ENCODE measurements at places on chromosomes 4 and X.

- no peak for DNase-seq
Observed at GRCh38 chr4:171715973-171716372, 97.2 kb upstream of the GALNTL6 start.

DNA sequence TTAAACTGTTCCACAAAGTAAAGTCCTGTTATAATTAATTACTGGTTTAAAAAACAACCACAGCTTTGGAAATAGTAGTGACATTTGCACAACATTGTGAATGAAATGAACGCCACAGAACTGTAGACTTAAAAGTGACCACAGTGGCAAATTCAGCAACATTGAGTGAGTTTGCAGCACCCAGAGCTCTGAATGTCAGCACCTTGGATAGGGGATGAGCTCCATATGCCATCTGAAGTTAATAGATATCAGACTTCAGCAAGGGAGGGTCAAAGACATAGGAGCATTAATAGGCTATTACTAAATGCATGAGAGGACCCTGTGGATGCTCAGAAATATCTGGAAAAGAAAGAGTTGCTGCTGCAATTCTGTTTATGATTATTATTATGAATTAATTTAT, 55.3 kb upstream of the KCNIP4 start:
- DNase-seq, result no peak

GRCh38 chr4:78601013-78601412, 49.4 kb downstream of the ANXA3 start:
- no peak for DNase-seq

- DNase-seq, result no peak
Observed at GRCh38 chr4:172143605-172144314, 330.6 kb downstream of the GALNTL6 start.

GRCh38 chr4:39346856-39347519, 19.2 kb downstream of the RFC1 start:
- no peak for DNase-seq

GRCh38 chr4:153346031-153346430, 1.5 kb downstream of the MND1 start:
- no peak for DNase-seq

GRCh38 chr4:153472122-153473037, 6.2 kb downstream of the TMEM131L start:
- DNase-seq, result no peak

DNA sequence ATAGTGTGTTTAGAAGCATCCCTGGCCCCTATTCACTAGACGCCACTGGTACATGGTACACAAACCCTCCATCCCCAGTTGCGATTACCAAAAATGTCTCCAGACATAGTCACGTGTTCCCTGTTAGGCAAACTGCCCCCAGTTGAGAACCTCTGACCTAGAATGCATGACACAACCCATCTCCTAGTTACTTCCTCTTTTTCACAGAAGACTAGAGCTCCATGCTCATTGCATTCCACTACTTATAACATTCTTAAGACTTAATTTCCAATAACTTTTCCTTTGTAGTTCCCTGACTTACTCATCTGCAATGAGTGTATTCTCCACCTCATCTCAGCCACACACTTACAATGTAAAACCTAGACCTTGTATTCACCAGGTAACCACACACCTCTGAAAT, 68.6 kb downstream of the PRSS12 start:
- DNase-seq, result no peak

DNA sequence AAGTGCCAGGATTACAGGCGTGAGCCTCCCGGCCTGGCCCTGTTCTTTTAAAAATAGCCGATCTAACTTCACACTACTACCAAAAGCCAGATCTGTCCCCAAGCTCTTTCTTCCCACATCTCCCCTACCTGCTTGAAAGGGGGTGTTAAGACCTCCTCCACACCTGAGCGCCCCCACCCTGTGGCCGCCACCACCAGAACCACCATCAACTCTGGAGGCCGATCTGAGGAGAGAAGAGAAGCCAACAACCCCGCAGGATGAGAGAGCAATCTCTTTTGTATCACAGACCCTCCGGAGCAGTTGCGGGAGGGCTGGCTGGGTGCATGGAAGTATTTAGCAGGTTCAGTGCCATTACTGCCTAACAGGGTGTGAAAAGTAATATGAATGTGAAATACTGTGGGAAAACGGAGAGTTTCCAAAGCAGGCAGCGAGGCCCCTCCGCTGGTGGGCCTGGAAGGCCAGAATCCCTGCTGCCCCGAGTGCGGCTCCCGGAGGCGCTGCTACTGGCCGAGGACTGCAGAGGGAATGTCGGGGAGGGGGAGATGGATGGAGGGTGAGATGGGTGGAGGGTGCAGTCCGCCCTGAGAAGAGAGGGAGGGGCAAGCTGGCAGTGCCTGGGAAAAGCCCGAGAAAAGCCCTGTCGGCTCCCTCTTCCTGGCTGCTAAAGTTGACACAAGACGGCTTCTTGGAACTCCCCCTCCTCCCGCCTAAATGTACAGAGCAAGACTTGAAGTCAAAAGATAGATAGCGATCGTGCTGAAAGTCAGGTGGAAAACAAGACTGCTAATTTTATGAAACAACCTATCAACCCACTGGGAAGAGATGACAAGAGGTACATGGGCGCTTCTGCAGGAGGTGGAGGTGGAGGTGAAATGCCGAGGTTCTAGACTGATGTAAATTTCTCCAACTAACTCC, 22.3 kb downstream of the HAND2 start:
- DNase-seq, result no peak

DNA sequence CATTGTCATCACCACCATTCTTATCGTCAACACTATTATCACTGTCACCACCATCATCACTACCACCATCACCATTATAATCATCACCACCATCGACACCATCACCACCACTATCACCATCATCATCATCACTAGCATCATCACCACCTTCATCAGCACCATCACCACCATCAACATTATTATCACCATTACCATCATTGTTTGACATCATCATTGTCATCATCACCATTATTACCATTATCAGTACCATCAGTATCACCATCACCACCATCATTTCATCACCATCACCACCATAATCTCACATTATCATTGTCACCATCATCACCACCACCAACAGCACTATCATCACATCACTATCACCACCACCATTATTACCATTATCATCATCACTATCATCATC, 47.5 kb upstream of the NKX1-1 start:
- DNase-seq, result no peak

DNA sequence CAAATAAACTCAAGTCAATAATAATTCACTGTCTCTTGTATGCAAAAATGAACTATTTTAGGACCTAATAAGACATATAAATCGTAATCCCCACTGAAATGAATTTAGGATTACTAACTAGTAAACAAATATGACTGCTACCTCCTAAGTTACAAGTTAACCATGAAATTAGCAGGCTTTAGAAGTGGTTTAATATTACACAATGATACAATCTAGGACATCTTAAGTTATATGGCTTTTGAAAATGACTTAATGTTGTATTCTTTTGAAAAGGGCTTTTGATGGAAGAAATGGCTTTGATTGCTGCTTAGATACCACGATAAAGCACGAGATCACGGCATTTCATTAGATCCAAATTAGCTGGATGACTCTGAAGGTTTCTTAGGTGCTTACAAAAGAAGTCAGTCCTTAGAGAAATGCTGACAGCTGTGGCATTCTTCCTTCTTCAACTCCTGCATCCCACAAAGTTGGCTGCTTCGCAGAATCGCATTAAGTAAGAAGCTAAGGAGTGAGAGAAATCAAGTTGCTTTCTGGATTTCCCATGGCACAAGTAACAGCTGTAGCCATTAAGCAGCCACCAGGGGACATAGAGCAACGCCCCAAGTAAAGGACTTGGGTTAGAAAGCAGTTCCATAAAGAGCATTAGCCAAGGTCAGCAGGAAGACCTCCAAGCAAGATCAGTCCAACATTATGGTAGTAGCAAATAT, 6.9 kb downstream of the SLC10A7 start:
- DNase-seq, result no peak

DNA sequence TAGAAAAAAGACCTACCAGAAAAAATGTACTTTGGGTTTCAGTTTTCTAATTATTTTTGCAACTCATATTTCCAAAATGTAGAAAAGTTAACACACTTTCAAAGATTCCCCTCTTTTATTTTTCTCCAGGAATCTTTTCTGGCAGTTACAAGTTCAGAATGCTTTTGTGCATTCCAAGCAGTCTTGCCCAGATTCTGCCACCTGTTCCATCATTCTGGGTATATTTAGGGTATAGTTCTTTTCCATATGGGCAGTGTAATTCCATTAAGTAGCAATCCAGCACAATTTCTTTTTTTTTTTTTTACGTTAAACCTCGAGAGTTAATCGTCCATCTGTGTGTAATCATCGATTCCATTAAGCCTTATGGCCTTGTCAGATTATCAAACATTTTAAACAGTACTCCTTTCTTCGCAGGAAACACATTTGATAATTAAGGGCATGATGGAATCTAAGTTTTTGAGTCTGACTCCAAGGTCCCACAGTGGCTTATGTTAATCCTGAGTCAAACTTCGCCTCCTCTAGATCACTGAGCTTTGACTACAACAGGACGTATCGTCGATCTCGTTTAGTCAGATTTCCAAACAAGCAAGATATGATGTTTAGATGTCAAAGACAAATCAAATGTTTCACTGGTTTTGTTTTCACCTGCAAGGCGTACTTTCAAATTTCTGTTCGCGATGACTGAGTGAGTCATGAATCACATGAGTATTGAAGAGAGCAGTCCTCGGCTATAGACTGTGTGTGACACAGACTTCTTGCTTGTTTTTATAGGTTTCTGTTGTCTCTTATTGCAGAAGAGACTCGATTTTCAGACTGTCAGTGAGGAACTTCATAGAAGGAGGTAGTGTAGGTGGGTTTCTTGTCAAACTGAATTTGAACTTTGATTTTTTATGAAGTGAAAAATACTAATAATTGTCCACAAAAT, 118.9 kb upstream of the GK2 start:
- no peak for DNase-seq

- no peak for DNase-seq
Observed at GRCh38 chr4:164945146-164945545, 32.3 kb downstream of the TRIM61 start.

GRCh38 chr4:42296196-42296595, 101.1 kb upstream of the SHISA3 start:
- no peak for DNase-seq

- no peak for DNase-seq
Observed at GRCh38 chr4:86608757-86609375, 14.8 kb downstream of the PTPN13 start.

DNA sequence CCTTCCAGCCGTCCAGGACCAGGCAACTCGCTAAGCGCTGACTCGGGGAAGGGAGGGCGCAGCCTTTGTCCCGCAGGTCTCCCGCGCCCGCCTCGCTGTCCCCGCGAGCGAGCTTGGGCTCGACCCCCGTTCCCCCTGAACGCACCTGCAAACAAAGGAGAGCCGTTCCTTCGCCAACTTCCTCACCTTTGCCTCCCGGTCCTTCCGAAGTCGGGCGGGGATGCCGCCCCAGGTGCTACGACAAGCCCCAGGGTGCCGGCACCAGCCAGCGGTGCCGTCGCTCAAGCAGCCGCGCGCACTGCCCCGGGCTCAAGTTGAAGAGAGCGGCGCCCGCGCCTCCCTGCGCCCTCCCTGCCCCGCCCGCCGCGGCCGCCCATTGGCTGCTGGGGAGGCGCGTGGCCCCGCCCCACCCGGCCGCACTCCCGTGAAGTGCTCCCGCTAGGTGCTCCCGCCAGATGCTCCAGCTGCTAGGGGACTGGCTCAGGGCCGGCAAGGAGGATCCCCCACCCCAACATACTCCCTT, 107.1 kb downstream of the NSUN7 start:
- DNase-seq, result peak; percentile 63

- no peak for DNase-seq
Observed at GRCh38 chrX:154352466-154352865, 22.0 kb downstream of the FLNA start.

GRCh38 chr4:45241976-45242375, 515.6 kb upstream of the GNPDA2 start:
- no peak for DNase-seq

GRCh38 chr4:38856046-38856445, 571 bp downstream of the TLR6 start:
- DNase-seq, result no peak

DNA sequence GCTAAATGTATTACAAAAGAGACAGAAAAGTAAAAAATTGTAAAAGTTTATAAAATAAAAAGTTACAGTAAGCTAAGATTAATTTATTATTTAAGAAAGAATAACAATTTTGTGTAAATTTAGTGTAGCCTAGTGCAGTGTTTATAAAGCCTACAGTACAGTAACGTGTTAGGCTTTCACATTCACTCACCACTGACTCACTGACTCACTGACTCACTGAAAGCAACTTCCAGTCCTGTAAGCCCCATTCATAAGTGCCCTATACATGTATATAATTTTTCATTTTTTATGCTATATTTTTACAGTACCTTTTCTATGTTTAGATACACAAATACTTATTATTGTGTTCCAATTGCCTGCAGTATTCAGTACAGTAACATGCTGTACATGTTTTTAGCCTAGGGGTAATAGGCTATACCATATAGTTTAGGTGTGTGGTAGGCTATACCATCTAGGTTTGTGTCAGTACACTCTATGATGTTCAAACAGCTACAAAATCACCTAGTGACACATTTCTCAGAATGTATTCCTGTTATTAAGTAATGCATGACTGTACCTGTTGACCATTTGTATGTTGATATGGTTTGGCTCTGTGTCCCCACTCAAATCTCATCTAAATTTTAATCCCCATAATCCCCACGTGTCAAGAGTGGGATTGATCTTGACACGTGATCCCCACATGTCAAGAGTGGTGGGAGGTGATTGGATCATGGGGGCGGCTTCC, 57.9 kb downstream of the CFAP299 start:
- no peak for DNase-seq

GRCh38 chrX:40021647-40022046, 76.1 kb downstream of the BCOR start:
- no peak for DNase-seq

DNA sequence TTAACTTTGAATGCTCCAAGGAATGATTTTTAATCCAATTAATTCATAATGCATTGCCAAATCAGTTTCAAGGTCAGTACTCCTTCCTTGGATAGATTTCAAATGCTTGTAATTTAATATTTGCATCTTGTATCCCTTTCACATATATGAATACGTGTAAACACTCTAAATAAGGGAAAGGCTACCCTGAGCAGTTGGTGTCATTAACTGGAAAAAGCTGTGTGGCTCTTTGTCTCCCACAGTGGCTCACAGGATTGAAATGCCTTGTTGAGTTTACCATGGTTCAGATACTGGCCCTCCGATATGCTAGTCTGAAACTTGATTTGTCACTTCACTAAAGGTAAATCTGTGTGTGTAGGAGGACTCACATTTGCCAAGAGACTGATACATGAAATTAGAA, 16.7 kb upstream of the ACOT9 start:
- no peak for DNase-seq

- DNase-seq, result no peak
Observed at GRCh38 chr4:85939595-85939994, 420.3 kb downstream of the MAPK10 start.

DNA sequence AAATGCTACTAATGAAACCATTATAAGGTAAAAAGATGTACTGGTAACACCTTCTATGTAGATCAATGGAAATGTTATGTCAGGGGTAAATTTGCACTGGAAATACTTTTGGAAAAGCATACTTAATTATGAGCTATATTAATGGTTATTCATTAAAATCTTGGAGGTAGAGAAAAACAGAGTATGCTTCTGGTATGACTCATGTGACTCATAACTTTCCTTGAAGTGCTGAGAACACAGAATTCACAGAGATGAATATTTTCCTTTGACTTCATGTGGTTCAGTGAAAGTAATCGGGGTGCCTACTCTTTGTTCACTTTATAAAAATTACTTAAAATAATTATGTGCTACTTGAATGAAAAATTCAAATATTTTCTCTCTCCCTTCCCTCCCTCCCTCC, 254.2 kb downstream of the KCTD8 start:
- DNase-seq, result no peak

GRCh38 chrX:53088136-53088974, 5.6 kb upstream of the KANTR start:
- no peak for DNase-seq

Measured in H1 (cell line).